ENCODE measurements at places on chromosomes 2 and 18.
A peak's percentile ranks its signal among the peaks of the same experiment; 100 is the strongest.

- no peak for DNase-seq
These were observed 38.8 kb upstream of the ERMN start for GRCh38 chr2:157364257-157364974.

DNA sequence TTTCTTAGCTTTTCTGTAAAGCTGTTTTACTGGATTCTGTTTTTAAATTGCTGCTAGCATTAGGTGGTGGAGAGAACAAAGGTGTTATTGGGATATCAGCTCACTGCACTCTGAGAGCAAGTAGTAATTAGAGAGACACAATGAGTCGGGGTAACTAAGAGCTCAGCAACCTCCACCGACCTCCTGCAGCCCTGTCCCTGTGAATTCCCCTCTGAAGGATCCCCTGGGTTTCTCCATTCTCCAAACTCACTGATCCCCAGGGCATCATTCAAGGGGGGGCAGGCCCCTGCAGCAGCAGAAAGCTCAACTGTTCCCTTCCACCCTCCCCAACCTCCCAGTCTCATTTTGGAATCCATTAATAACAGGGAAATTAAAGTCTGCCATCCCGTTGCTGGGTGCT, 73.0 kb downstream of the MTCL1 start:
- no peak for DNase-seq

DNA sequence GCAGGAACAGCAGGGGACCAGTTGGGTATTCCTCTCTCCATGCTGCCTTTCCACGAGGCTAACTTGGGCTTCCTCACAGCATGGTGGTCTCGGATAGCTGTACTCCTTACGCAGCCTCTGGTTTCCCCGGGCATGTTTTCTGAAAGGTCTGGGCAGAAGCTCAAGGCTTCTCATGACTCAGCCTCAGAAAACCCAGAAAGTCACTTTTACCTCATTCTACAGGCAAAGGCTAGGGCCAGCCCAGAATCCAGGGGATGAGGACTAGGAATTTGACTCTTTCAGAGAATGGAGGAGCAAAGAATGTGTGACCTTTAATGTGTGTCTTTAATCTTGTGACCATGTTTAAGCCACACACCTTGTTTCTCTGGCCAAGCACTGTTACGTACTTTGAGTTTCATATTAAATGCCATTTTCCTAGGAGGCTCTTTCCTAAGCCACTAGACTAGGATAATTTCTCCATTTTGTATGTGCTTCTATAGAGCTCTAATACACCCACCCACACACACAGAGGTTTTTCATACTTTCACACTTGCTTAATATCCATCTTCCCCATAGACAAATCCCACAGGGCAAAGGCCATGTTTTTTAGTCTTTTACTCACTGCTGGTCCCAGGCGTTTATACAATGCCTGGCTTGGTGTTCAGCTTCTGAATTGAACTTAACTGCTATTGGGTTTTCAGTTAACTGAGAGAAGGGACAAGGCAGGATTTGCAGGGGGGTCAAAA, 77.3 kb downstream of the LONRF2 start:
- peak; percentile 12 for DNase-seq

GRCh38 chr18:43931439-43931838, 654.1 kb upstream of the SYT4 start:
- DNase-seq, result no peak

- DNase-seq, result peak; percentile 81
These were observed 137.1 kb upstream of the CCDC68 start for GRCh38 chr18:55096263-55096951.

GRCh38 chr2:71700041-71700657, 246.8 kb downstream of the DYSF start:
- DNase-seq, result no peak

DNA sequence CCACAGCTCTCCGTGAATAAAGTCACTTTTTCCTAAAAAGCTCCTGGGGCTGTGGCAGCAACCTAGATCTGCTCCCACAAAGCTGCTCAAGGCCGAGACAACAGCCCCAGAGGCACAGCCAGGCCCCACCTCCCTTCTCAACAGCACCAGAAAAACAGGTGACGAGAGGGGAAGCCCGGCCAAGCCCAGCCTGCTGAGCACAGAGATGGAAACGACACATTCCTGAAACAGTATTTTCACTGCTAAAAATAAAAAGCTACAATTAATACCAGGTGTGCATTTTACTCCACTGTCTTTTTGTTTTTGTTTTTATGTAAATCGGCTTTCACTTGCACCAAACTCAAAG, 199.3 kb downstream of the HDAC4 start:
- no peak for DNase-seq

GRCh38 chr18:79487183-79487800, 91.6 kb downstream of the NFATC1 start:
- no peak for DNase-seq

DNA sequence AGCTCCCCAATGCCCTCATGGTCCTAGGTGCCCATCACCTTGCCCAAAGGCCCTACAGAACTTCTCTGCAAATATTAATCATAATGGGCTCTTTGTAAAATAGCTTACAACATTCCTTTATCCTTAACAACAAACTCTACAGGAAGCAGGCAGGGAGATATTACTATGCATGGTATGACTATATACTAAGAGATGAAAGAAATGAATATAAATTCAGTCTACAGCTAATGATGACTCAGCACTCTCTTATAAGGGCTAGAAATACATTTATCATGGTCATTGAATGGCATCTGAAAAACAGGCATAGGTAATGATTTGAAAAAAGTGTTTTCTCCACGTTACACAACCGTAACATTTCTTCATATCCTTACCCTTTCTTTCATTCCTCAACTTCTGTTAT, 254.8 kb upstream of the DSEL start:
- peak; percentile 66 for DNase-seq

DNA sequence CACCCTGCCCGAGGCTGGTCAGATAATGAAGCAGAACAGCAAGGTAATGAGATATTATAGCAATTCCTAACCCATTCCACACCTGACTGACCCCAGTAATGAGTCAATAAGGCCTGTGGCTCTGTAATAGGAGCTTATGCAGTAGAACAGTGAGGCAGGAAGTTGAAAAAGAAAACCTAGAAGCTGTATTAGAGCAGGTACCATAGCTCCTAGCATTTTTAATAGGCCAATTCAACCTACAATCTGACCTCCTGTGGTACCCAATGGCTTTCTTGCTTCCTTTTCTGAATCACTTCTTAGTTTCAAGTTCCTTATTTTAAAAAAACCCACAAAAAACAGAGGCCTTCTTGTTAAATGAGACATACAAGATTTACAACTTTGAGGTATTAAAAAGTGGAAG, 43.6 kb upstream of the MAP2 start:
- DNase-seq, result no peak

DNA sequence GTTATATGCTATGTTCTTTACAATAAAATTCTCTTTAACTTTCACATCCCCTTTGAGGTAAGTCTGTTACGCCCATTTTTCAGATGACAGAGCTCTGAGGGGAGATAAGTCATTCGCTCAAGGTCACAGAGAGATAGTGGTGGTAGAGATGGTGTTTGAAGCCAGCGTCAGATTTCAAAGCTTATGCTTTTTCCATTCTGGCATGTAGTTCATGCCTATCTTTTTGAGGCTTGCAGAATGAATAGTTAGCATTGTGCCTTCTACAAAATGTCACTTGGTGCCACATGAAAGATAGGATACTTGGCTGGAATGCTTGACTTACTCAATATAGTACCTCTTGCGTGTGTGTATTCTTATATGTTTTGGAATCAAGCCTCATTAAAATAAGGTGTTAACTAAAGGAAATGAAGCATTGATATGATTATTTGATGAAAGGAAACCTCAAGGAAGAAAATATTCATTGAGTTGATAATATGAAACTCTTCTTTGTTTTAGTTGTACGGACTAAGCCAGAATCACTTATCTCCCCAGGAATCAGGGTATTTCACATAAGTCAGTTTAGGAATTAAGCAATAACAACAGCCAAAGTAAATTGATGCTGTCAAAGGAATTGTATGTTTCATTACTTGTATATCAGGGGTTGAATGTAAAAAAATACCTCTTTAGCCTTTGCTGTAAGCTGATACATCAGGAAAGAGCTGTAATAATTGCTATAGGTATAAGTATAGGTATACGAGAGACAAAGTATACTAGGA, 15.5 kb downstream of the SPATS2L start:
- DNase-seq, result no peak

GRCh38 chr2:215843579-215843978, 169.8 kb downstream of the MREG start:
- peak; percentile 87 for DNase-seq

DNA sequence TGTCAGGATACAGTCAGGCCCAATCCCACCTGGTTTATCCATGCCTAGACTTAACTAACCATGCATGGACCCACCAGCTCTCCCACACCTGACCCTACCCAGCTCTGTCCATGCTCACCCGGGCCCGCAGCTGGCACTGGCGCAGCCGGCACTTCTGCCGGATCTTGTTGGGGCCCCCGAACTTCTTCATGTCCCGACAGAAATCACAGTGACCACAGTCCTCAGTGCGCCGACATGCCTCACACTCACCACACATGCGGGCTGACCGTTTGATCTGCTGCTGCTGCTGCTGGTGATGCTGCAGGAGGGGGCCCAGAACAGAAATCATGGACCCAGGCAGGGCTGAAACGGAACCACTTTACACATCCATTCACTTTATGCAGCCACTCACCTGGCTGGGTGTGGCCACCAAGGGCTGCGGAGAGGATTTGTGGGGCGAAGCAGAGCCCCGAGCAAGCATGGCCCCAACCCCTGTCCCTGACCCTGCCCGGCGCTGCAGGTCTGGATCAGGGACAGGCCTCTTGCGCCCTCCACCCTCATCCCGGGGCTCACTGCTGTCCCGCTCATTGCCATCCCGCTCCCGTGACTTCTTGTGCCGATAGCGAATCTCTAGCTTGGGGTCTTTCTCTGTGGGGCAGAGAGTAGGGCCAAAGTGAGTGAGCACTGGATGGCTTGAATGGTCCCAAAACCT, 1.7 kb downstream of the CXXC1 start:
- no peak for DNase-seq

- DNase-seq, result no peak
These were observed 31.8 kb downstream of the TDRD15 start for GRCh38 chr2:21155365-21156136.

DNA sequence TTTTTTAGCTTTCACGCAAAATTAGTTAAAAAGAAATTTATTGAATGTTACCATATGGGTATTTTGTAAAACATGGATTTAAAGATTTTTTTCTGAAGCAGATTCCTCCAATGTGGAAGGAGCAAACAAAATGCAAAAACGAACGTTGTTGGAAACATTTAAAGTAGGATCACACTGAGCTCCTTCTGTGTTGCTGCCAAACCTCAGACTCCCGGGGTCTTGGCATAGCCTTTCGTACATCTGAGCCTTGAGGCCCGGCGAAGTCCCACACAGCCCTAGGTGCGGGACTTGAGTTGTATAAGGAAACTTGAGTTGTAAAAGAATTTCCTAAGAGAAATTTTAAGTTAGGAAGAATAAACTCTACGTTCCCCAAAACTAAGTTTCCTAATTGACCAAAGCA, 52.0 kb upstream of the CD226 start:
- no peak for DNase-seq

- no peak for DNase-seq
These were observed 81.3 kb downstream of the SCN3A start for GRCh38 chr2:165122521-165122920.

- DNase-seq, result no peak
These were observed 21.1 kb downstream of the ABCB11 start for GRCh38 chr2:169009865-169010579.

- DNase-seq, result no peak
These were observed 61.4 kb downstream of the PRPF40A start for GRCh38 chr2:152655880-152656279.

GRCh38 chr2:23734416-23734815, 192.5 kb downstream of the ATAD2B start:
- no peak for DNase-seq

- no peak for DNase-seq
These were observed 473.9 kb upstream of the CDH2 start for GRCh38 chr18:28650860-28651259.

- no peak for DNase-seq
These were observed 8.7 kb downstream of the ANTXR1 start for GRCh38 chr2:69021727-69022126.

DNA sequence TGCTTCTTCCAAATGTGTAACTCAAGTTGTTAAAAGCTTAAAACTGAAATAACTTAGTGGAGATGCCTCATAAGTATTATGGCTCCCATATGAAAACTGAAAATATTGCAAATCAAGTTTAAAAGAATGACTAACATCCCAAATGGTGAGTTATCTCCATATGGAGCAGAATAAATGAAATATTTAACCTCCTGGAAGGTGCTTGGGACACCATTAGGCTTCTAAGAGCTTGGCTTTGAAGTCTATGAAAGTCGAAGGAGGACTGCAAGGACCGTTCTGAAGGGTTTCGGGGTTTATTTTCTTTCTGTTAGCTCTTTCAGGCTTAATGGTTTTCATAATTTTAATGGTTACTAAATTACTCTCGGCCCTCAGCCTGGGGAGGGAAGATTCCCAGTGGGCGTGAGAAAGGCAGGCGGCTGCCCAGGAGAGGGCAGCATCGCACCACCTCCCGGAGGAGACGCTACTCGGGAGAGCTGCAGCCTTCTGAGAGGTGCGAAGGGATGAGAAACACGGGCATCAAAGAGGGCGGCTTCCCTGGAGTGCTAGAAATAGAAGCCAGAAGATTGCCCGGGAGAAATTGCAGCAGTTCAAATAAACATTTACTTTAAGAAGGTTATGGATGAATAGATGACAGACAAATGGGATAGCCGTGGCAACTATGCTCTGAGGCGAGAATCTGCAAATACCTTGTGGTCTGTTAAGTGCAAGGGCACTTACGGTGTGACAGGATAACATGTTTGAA, 43.1 kb downstream of the MAP3K19 start:
- DNase-seq, result peak; percentile 74

DNA sequence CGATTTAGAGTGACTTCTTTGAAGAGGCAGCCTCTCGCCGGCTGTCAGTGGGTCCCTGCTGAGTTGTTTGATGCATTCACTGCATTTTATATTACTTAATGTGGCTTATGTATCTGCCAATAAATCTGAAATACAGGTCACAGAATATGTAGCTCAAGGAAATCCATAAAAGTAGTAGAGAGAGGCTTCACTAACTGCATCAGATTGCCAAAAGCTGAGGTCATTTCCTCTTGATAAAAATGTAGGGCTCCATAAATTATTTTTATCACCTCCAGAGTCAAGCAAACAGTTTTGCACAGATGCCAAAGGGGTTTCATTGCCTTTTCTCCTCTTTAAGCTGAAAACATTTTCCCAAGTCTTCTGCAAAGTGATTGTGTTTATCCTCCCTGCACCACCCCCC, 36.5 kb upstream of the CCDC93 start:
- DNase-seq, result no peak

DNA sequence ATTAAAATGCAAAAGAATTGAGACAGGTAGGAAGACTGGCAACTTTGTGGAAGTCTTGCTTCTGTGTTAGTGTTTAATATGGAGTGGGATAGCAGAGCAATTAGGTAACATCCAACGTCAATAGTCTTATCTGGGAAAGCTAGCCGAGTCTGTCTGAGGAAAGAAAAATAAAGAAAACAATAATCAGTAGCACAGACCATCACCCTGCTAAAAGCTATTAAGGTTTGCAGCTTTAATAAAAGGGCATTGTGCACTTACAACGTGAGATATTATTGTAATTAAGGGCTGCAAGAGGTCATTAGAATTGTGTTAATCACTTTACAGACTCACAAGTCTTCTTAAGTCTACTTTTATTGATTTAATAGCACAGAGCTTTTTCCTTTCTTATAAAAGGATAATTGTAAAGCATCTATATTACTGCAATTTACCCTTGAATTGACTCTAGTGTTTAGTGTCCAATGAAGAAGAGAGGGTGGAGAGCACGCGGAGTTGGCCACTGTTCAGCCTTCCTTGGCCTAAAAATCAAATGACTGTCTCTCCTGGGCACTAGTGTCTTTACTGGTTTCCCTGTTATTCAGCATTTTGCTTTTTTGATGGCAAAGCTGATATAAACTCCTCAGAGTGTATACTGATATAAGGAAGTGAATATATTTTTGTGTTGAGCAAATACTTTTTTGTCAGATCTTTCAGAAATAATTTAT, 2.0 kb downstream of the CDH7 start:
- DNase-seq, result no peak

Data from HFFc6 (cell line).